ENCODE measurements at places on chromosomes 2 and 18.

- DNase-seq: no peak
Measured at GRCh38 chr18:25704071-25704470, 352.1 kb upstream of the ZNF521 start.

GRCh38 chr2:240958366-240959213, 39.8 kb upstream of the SNED1 start:
- DNase-seq: no peak

GRCh38 chr2:240913810-240914644, 7.9 kb downstream of the CROCC2 start:
- DNase-seq: peak; percentile 19

DNA sequence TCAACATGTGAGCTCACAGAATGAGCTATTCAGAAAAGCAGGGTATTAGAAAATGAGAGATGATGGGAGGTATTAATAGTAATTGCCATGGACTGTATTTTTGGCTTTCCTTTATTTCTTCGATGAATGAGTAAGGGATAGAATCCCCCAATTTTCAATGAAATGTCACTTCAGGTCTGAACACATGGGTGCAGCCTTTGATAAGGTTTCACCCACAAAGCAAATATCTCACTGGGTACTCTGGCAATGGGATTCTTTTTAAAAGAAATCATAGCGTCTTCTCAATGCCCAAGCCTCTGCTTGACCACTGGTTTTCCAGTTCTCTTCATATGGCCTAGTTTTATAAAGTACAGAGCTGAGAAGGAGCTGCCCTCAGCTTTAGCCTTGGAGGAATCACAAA, 610.5 kb upstream of the FANCL start:
- no peak for DNase-seq

- DNase-seq: peak; percentile 20
Measured at GRCh38 chr18:32301976-32302743, 112.3 kb downstream of the MEP1B start.

DNA sequence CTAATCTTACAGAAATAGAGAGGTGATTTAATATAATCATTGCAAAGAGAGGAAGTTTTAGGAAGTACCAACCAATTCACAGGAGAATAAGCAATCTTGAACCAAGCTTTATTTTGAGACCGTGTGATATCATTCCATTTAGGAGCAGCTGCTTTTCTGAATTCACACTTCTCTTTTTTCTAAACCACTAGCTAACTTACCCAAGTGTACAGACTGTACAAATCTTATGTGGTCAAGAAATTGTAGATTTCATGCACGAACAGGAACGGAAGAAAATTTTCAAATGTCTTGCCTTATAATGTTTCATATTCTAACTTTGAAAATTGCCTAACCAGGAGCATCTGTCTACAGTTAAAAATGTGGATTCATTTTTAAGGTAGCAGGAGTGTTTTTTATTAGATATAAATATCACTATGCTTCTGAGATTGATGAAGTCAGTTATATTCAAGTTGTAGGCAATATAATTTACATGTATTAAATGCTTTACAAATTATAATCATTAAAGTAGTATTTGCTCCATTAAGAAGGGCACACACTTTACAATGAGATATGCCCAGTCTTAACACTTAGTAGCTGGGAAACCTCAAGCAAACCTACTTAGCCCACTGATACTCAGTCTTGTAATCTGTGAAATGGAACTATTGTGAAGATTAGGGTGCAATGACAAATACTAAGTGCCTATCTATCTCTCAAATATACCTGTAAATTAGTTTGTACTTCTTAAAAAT, 302.2 kb upstream of the STON1 start:
- peak; percentile 86 for DNase-seq

DNA sequence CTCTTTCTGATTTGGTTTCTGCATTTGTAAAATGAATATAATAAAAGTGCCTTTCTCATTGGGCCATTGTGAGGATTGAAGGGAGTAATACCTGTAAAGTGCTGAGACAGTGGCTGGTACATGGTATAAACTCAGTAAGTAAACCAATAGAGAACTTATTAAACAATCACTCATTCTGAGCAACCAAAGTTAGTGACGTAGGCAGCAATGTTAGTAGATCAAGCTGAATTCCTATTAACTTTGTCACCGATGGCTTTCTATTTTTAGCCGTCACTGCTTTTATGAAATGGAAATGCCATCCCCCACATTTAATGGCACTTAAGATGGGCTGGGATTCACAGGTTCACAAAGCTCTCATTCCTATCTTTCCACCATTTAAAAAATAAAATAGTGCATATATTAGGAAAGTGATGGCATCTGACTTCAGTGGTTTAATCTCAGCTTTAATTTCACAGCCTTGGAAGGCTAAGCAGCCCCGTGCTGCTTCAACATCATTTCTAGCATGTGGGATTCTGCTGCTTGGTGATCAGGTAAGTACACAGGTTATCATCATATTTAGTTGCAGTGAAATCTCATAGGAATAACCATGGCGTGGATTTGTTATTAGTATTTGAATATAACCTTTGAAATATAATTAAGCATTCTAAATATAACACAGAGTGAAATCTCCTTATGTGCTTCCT, 17.6 kb upstream of the PPP4R1 start:
- no peak for DNase-seq

- no peak for DNase-seq
Measured at GRCh38 chr18:58218117-58218516, 174.1 kb downstream of the NEDD4L start.

DNA sequence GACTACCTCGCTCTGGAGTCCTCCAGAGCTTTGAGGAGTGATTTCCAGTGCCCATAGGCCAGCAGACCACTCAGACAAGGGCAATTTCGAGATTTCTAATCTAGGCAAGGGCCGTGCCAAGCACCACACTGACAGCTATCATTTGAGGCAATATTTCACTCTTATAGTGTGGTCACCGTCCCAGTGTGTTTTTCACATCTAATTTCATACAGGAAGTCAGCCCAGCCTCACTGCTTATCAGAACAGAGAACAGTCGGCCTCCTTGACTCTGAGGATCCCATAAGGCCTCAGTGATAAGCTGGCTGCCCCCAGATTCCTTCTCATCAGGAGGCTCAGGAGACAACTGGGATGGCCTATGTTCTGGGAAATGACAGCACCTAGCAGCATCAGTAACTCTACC, 581 bp downstream of the CAPN14 start:
- no peak for DNase-seq

GRCh38 chr2:35023545-35023944, 1332.0 kb upstream of the CRIM1 start:
- no peak for DNase-seq

GRCh38 chr18:74870950-74871349, 273.3 kb downstream of the ZNF407 start:
- DNase-seq: no peak

- DNase-seq: no peak
Measured at GRCh38 chr18:40984856-40985255, 970.2 kb upstream of the PIK3C3 start.

- DNase-seq: no peak
Measured at GRCh38 chr2:240959941-240960308, 38.5 kb upstream of the SNED1 start.

DNA sequence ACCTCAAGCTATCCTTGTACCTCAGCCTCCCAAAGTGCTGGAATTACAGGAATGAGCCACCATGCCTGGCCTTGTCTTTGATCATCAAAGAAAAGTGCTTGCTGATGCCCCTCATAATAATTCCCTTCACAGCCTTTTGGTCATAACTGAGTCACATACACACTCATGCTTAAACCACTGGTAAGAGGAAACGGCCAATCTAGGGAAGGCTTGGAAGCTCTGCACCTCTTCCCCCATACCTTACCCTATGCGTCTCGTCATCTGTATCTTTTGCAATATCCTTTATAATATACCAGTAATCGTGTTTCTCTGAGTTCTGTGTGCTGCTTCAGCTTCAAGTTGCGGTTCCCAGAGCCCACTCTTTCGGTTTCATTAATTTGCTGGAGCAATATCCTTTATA, 4.8 kb upstream of the RNF138 start:
- no peak for DNase-seq

GRCh38 chr2:1060372-1060771, 109.7 kb downstream of the SNTG2 start:
- DNase-seq: no peak

DNA sequence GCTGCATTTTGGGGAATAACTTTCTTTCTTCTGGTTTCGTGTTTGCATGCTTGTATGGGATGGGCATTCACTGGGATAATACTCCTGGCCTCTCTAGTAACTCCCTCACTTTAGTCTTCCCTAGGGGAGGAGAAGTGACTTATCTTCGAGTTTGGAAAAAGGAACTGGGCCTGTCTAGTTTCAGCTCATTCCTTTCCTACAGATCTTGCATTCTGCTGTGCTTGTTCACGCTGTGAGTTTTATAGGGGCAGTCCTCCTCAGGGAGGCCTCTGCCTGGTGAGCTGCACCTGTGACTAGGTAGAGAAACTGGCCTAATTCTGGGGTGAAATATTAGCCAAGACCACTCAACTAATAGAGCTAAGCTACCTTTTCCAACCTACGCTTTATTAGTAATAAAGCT, 50.9 kb downstream of the PHLPP1 start:
- no peak for DNase-seq

GRCh38 chr2:37614061-37614738, 57.2 kb downstream of the CDC42EP3 start:
- no peak for DNase-seq

- DNase-seq: no peak
Measured at GRCh38 chr18:59385191-59385590, 26.1 kb upstream of the LMAN1 start.

DNA sequence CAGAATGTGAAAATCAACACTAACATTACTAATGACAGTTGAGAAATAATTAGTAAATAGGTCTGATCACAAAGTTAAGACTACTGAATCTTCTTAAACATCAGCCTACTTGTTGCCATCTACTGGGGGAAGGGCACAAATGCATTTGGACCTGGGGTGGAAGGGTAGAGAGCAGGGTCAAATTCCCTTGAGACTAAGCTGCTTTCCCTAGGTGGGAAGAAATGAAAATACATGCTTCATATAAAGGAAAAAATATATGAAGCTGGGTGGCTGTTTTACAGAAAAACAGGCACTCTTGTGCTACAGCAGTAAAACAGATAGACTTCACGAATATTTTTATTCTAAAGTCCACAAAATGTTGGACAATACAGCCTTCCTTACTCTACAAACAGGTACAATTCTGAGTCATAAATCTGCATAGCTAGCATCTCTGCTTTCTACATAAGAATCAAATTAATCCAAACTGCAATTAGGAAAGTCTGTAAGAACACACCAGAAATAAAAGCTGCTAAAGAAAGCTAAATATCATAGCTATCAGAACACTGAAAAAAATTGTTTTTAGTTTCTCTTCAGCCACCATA, 10.9 kb downstream of the TRIP12 start:
- peak; percentile 3 for DNase-seq

GRCh38 chr2:20657522-20658235, 6.8 kb upstream of the HS1BP3 start:
- DNase-seq: no peak

DNA sequence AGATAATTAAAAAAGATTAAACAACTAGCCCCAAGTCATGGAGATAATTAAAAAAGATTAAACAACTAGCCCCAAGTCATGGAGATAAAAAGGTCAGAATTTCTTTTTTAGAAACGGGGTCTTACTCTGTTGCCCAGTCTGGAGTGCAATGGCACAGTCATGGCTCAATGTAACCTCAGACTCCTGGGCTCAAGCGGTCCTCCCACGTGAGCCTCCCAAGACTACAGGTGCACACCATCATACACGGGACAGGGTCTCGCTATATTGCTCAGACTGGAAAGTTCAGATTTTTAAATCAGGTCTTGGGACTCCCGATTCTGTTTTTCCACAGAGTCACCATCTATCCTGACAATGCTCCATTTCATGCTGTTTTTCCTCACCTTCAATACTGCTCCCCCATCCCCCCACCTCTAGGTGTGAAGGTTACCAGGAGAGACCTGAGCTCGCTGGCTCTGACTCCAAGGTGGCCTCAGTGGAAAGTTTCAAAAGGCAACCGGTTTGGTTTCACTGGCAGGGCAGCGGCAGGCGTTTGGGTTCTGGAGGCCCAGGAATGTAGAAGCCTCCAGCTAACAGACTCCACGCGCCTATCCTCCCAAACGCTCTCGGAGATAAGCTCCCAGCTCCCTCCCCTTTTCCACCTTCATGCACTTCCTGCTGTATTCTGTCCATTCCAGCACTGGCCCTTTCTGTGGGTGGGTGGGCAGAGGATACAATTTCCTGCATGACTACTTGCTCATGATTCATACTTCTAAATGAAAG, 2.9 kb upstream of the SEMA4C start:
- DNase-seq: no peak

DNA sequence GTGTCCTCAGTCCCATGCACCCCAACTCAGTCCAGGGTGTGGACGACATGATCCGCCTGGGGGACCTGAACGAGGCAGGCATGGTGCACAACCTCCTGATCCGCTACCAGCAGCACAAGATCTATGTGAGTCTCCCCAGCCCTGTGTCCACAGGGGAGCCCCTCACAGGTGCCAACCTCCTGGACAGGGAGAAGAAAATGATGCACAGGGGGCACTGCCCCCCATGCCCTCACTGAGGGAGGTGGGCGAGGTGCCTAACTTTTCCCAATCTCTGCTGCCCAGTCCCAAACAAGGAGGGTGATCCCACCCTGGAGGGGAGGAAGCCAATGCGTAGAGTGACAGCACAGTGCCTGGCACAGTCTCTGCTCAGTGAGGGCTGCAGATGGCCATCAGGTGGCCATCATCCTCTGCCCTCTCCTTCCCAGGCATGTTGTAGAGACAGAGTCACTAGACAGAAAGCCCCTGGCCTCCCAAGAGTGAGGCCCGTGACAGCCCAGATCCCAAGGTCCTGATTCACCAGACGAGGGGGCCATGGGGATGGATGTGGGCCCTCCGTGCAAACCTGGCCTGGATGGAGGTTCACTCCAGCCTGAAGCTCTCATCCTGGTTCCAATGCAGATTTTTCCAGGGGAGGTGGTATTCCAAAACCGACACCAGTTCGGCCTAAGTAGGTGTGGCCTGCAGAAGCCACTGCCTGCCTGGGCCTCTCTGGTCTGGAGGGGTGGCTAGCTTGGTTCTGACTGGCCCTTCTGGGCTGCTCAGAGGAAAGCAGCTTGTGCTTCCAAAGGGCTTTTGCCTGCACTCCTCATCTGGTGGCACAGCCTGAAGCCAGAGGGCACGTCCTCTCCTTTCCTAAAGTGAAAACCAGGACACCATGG, 30.0 kb downstream of the MYO7B start:
- no peak for DNase-seq

- DNase-seq: no peak
Measured at GRCh38 chr2:88182721-88183120, 12.6 kb downstream of the THNSL2 start.

DNA sequence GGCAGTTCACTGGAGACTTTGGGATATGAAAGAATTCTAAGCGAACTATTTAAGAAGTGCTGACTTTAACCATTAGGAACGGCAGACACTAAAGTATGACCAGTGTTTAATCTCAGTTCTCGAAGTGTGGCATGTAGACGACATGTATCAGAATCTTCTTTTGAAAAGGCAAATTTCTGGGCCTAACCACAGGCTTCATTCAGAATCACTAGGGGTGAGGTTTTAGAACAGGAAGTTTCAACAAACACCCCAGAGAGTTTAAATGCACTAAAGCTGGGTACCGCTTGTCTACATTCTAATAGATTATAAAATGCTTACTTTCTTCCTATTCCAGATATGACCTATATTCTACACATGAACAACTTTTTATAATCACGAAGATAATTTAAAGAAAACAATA, 180.3 kb downstream of the ANKRD44 start:
- DNase-seq: no peak

Measured in Kasumi-1 (cell line).